Mesothelial cell of epicardium (in vitro differentiated cells): ENCODE measurements at places on chromosomes 13 and 19. TPM values are rescaled to one million over a fixed set of nuclear protein-coding genes. Genes with fewer than 3 reads are reported as not detected.

DNA sequence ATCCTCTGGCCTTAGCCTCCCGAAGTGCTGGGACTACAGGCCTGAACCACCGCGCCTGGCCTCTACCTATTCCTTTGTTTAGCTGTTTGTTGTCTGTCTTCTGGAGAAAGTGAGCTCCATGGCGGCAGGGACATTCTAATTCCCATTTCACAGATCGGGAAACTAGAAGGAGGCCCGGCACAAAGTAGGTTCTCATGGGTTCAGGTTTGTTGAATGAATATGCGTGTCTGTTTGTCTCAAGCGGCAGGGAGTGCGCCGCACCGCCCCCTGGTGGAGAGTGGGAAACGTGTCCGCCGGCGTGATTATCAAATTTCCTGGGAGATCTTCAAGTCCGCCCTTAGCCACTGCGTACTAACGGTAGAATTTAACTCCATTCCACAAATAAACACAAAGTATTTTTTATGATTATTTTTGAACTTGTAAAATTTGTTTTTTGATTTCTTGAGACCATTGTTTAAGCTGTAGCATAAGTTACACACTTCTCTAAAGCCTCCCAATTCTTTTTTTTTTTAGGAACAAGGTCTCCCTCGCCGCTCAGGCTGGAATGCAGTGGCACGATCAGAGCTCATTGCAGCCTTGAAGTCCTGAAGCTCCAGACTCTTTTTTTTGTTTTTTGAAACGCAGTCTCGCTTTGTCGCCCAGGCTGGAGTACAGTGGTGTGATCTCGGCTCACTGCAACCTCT lies 8.9 kb upstream of the CCDC9 start:
- no peak for DNase-seq

GRCh38 chr13:34019870-34020269 lies 201.9 kb downstream of the RFC3 start:
- DNase-seq: no peak

GRCh38 chr13:92954746-92955145 lies 271.9 kb upstream of the GPC6 start:
- no peak for DNase-seq

GRCh38 chr13:33471204-33471603 lies 185.6 kb upstream of the STARD13 start:
- DNase-seq: no peak

- no peak for DNase-seq
Observed at GRCh38 chr19:1066748-1067340, at the start of gene ARHGAP45. Gene ARHGAP45 (plus strand): TSS chr19:1067167. CDS start chr19:1067406, 239 bp downstream.

GRCh38 chr13:67860315-67860714 lies 630.2 kb upstream of the PCDH9 start:
- no peak for DNase-seq

The KLK1 gene
- 0.27 to 0.40 TPM in 2 of 3 replicates, not detected in the other for total RNA-seq
